ENCODE measurements at places on chromosomes 1 and 21.

DNA sequence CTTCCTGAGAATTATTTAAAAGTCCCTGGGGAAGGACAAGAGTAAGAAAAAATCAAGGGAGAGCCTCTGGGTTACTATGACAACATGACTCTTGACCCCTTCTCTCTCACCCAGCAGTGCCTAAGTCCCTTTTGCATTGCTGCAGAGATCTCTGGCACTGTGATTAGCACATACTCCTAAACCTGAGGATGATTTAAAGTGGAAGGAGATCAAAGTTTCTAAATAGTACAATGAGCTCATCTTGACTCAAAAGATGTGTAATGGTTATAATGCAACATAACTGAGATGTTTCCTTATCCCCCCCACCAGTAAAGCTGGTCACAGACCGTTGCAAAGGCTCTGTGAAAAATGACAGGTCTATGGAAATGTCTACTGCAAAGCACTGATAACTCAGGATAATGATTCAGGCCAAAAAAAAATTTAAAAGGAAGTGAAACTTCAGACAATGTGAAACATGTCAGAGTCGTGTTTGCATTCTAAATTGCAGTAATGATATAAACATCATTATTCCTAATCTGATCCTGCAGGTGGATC is 519.2 kb downstream of the KIF26B start:
- no peak for DNase-seq

DNA sequence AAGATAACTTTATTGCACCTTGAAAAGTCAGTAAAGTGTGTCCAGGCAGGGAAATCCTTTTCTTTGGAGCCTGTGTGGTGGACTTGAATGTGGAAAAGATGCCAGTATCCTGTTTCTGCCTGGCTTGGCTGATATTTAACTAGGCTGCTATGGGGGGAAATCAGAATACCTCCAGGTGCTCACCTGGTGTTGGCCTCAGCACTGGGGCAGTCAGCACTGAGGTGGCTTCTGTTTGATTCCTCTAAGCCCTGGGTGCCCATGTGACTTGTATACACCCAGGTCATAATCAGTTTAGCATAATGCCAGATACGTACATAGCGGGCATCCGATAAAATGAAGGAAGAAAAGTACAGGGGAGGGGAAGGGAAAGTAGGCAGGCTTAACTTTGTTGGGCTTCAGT is 7.2 kb downstream of the PHGDH start:
- no peak for DNase-seq

DNA sequence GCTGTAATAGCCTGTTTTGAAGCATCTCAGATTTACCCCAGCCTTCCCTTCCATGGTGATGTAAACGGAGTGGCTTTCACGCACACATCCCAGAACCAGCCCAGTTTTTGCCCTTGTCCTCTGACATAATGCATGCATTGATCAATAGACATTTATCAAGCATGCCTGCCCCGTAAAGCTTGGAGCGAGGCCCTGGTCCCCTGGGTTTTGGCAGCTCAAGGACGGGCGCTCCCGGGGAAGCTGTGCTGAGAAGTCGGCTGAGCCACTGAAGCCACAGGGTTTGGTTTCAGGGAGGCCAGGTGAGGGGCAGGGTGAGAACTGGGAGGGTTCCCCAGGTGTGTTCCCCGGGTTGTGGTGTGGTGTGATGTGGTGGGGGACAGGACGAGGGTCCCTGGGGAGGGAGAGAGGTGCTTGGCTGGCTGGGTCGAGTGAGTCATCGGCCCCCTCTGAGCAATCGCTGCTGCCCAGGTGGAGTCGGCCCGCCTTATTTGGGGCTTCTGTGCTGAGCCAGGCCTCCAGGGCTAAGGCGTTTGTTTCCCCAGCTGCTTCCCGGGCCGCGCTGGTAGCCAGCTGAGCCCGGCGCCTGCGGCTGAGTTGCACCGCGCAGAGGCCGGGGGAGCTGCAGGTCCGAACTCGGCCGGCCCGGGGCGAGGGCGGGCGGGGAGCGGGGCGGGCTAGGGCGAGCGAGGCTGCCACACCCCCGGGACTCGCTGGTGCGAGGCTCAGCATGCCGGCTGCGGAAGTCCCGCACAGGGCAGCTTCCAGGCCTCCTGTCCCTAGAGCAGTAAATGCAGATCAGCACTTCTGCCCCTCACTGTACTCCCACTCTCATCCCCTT is 23.6 kb downstream of the ATP2B4 start:
- DNase-seq = peak; percentile 87

GRCh38 chr1:156707417-156708217 is 2.2 kb upstream of the CRABP2 start:
- DNase-seq = no peak

DNA sequence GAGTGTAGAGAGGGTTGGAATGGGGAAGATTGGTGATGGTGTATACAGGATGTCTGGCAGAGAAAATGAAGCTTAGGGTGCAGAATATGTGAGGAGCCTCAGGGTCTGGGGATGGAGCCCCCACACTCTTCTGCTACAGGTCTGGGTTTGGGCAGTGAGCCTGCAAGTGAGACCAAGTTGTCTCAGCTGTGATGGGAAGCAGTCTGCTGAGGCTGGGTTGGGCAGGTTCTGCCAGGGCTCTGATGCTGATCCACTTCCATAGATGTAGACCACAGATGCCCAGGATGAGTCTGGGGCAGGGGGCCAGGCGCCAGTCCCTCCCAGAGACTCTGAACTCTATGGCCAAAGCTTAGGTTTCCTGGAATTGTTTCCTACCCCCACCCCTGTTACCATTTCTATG is 516.9 kb downstream of the PTPRU start:
- DNase-seq = no peak

DNA sequence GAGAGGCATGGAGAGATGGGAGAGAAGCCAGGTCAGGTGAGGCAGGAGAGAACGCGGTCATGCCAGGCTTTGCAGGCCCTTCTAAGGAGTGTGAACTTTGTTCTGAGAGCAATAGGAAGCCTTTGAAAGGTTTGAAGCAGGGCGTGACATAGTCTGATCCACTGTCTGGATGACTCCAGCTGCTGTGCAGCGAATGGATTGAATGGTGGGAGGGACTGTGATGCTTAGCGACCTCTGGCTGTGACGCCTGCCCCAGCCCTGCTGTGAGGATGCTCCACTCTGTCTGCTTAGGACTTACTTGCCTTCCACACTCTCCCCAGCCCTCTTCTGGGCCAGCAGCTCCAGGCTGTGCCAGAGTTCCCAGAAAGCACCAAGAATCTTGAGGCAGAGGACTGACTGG is 41.8 kb upstream of the POU3F1 start:
- no peak for DNase-seq

DNA sequence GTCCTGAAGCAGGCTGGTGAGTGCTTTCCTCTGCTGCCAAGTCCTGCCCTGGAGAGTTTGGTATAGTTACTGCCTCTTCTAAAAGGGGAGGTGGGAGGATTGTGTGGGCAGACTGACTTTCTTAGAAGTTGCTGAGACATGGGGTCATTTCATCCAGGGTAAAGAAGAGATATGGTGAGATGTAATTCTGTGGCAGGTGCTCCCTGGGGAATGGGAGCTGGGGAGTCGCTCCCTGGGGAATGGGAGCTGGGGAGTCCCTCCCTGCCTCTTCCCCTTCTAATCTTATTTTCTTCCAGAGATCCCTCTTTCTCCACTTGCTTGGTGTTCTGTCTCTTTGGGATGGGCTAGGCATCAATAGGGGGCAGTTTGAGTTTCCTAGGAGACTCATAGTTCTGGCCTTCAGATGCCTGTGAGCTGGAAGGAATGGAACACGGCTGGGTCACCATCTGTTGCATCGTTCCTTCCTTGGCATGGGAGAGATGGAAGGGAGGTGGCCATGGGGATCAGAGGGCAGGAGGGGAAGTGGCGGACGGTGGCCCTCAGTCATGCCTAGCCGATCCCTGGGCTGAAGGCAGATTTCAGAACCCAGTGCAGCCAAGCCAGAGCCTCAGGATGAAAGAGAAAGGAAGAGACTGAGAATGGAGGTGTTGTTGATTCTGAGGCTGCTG is 59.0 kb downstream of the NFASC start:
- no peak for DNase-seq

DNA sequence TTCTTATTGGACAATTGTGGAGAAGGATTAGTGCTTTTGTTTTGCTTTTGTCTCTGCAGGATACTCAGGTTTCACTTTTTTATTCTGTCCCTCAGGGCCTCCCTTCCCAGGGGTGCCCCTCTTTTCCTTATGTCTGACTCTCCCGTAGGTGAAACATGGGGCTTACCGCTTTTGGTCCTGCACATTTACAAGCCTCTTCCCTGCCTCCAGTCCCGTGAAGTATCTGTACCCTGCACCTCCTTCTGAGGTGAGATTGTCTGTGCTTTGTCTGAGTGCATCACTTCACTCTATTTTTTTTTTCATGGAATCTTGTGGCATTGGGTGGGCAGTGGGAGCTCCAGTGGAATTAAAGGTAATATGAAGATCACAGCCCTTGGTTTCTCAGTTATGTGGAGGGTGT is 758.1 kb upstream of the TPTE start:
- no peak for DNase-seq

GRCh38 chr1:114349891-114350605 is 161.0 kb downstream of the TRIM33 start:
- DNase-seq = no peak

DNA sequence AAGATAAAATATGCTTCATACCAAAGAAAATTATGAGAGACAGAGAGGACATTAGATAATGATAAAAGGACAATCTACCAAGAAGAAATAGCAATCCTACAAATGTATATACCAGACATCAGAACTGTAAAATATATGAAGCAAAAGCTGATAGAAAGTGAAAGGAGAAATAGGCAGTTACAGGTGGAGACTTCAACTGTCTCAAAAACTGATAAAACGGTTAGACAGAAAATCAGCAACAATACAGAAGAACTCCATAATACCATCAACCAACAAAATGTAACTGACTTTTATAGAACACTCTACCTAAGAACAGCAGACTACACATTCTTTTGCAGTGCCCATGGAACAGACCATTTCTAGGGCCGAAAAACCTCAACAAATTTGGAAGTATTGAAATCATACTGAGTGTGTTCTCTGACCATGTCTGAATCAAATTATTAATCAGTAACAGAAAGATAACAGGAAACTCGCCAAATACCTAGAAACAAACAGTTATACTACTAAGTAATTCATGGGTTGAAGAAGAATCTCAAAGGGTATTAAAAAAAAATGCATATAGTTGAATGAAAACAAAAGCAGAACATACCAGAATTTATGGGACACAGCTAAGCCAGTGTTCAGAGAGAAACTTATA is 132.1 kb downstream of the RPS6KC1 start:
- DNase-seq = no peak

- no peak for DNase-seq
Observed at GRCh38 chr1:99988210-99988765, 18.5 kb downstream of the SLC35A3 start.

- no peak for DNase-seq
Observed at GRCh38 chr1:10832703-10833102, 36.3 kb upstream of the CASZ1 start.

DNA sequence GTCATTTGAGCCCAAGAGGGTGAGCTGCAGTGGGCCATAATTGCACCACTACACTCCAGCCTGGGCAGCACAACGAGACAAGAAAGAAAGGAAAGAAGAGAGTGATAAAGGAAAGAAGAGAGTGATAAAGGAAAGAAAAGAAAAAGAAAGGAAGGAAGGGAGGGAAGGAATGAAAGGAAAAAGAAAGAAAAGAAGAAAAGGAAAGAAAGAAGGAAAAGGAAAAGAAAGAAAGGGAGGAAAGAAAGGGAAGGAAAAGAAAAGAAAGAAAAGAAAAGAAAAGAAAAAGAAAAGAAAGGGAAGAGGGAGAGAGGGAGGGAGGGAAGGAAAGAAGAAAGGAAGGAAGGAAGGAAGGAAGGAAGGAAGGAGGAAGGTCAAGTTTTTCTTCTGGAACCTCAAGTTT is 17.5 kb downstream of the TRIT1 start:
- no peak for DNase-seq

All from T-helper 22 cell (primary cell).